ENCODE measurements at places on chromosomes 7 and 10. TPM values are rescaled to one million over a fixed set of nuclear protein-coding genes. Genes with fewer than 3 reads are reported as not detected.

GRCh38 chr10:7218968-7219367 lies 191.9 kb downstream of the SFMBT2 start:
- no peak for DNase-seq

GRCh38 chr7:93945756-93946535 lies 24.4 kb downstream of the GNG11 start:
- DNase-seq: no peak

DNA sequence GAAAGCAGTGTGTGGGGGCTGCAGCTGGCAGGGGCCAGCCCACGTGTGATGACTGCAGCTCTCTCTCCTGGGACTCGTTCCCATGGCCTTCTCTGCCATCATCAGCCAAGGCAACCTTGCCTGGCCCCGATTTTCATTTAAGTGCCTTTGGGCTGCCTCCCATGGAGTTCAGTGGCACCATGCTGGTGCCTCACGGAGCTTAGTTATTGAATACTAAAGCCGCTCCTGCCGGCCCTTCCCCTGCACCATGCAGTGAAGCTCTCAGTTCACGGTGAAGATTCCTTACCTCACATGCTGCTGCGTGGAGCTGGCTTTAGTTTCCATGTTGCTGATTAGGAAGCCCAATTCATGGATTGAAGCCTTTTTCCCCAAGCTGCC lies 141.5 kb upstream of the EEPD1 start:
- DNase-seq: no peak

DNA sequence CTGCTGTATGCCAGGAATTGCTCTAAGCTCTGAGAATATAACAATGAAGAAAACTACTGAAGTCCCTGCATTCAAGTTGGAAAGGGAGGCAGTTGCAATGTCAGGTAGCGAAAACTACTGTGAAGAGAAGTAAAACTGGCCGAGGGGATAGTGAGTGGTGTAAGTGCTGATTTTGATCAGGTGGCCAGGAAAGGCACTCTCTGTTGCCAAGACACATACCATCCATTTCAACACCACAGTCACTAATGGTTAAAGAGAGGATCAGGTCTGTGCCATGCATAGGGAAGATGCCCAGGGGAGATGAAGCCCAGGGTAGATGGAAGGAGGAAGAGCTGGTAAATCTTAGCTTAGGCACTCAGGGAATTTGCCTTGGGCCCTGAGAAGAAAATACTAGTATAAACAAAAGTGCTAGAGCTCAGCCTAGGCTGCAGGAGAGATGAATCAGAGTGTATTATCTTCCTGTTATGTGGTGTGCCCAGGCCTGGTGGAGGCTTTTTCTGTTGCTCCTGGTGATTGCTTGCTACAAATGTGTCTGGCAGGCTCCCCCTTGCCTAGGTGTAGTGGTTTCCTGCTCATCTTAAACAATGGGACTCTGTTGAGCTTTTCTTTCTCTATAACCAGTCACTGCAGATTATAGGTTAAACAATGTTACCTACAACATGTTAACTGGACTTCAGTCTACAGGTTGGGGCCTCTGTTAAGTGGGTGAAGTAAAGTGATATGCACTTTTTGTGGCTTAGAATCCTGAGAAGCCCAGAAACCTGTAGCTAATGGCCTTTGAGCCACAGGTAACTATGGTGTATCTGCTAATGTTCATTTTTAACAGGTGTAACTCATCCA lies 125.5 kb downstream of the LRRC4 start:
- DNase-seq: no peak

GDF10 gene
- total RNA-seq: not detected

RSPH10B gene
- not detected for total RNA-seq

CPVL gene
- 18.6 TPM for total RNA-seq
